ENCODE measurements at places on chromosomes 4 and X. TPM values are rescaled to one million over a fixed set of nuclear protein-coding genes. Genes with fewer than 3 reads are reported as not detected.

DNA sequence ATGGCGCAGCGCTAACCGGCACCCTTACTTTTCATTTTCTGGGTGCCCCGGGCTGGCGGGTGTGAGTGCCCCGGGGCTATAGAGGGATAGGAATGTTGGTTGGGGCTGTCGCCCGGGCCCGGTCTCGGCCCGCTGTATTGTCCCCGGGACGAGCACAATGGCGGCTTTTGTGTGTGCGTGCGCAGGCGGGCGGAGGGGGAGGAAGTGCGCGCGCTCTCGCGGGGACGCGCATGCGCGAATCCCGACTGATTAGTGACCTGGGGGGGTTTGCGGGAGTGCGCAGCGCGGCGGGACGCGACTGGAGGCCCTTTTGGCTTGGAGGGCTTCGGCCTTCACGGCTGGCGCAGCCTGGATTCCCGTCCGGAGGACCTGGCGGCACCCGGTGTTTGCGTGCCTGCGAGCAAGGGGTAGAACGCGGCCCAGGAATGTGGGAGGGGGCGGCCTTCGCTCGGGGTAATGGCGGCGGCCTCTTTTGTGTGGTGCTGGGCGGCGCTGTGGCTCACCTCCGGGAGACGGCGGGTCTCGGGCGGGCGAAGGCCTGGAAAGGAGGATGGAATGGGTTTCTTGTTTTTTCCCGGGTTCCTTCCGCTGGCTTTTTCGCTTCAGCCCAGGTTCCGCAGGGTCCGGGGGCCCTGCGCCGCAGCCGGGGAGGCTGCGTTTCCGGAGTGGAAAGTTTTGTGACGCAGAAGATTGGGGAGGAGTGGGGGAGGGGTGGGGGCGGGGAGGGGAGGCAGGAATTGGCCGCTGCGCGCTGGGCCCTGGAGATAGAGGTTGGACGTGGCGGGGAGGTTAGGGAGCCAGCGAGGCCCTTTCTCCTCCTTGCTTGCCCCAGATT, 618 bp downstream of the DDX3X start:
- peak; percentile 93 for DNase-seq

GRCh38 chr4:60992037-60992436, 208.1 kb upstream of the ADGRL3 start:
- no peak for DNase-seq

DNA sequence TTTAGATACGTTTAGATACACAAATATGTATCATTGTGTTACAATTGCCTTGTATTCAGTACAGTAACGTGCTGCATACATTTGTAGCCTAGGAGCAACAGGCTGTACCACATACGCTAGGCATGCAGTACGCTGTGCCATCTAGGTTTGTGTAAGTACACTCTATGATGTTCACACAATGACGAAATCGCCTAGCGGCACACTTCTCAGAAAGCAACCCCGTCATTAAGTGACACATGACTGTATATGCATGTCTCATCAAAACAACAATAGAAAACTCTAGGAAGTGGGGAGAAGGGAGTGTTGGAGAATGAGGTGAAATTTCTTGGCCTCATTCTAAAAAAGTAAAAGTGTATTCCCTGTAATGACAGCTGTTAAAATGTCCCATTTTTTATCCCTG, 32.7 kb downstream of the CCDC149 start:
- DNase-seq = no peak

DNA sequence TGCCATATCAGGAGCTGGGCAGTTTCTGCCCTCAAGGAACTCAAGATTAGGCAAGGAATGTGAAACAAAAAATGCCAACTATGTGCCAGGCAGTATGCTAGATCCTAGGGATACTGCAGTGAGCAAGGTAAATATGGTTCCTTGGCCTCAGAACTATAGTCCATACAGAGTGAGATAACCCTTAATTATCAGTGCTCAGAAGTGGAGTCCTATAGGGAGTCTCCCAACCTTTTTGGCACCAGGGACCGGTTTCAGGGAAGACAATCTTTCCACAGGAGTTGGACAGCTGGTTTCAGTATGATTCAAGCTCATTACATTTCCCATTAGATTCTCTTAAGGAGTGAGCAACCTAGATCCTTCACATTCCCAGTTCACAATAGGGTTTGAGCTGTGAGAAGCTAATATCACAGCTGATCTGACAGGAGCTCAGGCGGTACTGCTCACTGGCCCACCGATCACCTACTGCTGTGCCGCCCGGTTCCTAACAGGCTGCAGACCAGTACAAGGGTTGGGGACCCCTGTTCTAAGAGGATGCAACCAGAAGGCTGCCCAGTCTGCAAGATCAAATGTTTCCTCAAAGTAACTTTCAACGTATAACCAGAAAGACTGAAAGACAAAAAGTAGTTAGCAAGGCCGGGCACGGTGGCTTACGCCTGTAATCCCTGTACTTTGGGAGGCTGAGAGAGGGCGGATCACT, 1.7 kb upstream of the SRP72 start:
- no peak for DNase-seq

DNA sequence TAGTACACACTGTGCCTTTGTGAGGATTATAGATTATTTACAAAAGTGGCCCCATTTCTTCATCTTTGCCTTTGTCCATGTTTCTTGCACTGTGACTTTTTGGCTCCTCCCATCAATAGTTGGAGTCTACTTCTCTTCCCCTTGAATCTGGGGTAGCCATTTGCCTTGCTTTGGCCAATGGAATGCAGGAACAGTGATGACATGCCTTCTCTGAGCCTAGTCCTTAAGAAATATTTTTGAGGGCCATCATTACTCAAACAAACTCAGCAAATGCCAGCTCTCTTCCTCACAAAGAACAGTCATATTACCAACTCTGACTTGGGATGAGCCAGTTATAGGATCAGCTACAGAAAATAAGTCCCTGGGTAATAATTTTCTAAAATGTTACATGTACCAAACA, 189.6 kb downstream of the FRMPD4 start:
- no peak for DNase-seq

DNA sequence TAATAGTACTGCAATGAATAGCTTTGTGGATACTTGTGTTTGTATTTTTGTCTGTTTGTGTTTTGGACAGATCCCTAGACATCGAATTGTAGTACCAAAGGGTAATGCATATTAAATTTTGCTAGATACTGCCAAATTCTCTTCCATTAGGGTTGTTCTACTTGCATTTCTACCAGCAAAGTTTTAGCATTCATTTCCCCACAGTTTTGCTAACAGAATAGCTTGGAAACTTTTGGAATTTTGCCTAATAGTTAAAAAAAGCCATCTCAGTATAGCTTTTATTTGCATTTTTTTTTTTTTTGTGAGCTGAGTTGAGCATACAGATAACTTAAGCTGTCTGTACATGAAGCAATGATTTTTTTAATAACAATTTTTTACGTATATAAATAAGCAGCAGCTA, 1084.9 kb downstream of the ADGRL3 start:
- no peak for DNase-seq

GRCh38 chr4:62940229-62940628, 1469.0 kb downstream of the TECRL start:
- no peak for DNase-seq

The HPGD gene
- total RNA-seq = 1.4 TPM

The TKTL1 gene
- not detected for total RNA-seq

The F8A3 gene
- total RNA-seq = 24.4 TPM

The PCDH19 gene
- total RNA-seq = not detected
